ENCODE measurements at places on chromosomes 4 and X.

GRCh38 chr4:189792924-189793618 is 147.6 kb upstream of the FRG1 start:
- DNase-seq = peak; percentile 38

DNA sequence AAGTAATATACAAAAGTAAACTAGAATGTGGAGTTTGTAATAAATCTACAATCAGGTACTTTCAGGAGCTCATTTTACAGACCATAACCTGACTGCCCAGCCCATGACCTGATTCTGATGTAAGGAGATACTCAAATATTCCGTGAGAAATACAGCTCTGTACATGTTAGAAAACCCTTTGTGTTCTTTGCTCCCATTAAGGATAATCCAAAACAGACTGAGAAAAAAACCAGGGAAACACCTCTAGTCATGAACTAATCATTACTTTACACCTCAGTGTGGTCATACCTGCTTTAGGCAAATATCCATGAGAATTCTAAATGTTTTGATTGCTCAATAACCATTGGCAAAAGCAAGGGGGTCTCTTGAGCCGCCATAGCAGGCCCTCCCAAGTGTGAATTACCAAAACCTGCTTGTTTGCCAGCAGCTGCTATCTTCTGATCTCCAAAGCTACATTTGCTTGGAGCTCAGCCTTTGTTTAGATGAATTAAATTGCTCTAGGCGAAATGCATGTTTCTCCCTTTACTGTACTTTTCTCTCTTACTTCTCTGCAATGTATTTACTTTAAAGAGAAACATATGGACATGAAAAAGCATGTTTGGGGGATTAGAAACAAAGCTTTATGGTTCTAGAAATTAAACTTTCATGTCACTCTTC is 79.1 kb downstream of the ANKRD50 start:
- no peak for DNase-seq

DNA sequence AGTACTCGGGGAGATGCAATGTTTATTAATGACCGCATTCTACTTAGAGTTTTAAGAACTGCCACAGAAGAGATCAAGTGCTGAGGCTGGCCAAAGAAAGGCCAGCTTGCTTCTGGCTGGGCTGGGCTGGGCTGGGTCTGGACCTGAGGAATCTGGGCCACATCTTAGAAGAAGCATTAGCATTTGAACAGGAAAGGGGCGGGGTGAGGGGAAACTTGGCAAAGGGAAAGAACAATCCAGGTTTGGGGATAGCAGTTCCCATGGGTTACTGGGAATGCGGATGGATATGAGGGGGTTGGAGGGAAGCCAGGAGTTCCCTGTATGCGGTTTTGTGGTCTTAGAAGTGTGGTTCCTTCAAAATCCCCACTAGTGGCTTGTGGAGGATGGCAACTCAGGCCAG is 83.3 kb downstream of the CLDN34 start:
- DNase-seq = no peak

- DNase-seq = no peak
These were observed 53.6 kb upstream of the PRPS1 start for GRCh38 chrX:107574711-107575110.

GRCh38 chr4:71232056-71232430 is 106.8 kb upstream of the SLC4A4 start:
- DNase-seq = no peak

DNA sequence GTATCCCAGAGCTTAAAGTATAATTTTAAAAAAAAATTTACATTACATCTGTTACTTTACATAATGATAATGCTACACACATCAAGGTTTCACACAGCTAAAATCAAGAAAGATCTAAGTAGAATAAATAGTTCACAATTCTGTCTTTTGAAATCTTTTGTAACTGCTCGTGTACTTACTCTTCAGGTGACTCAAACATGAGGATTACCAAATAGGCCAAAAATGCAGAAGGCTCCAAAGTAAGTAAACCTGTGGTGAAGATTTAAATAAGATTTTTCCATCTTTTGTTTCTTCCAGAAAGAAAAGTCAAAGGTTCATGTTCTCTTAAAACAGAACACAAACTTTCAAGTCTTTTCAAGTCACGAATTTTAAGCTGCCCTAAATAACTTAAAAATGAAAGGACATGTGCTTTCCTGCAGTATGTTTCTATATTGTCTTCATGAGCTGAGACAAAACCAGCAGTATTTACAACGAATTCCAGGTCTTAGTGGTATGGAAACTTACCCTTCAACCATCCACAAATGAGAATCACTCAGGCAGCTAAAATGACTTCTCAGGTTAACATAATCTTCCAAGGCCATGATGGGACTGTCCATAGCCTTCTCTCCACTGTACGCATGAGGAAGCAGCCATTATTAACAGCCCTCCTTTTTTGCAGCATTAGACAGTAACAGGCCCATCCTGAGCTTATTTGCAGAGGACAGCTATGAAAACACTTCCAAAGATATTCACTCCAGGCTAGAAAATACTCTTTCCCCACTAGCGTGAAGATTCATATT is 172.8 kb upstream of the EDNRA start:
- DNase-seq = no peak

DNA sequence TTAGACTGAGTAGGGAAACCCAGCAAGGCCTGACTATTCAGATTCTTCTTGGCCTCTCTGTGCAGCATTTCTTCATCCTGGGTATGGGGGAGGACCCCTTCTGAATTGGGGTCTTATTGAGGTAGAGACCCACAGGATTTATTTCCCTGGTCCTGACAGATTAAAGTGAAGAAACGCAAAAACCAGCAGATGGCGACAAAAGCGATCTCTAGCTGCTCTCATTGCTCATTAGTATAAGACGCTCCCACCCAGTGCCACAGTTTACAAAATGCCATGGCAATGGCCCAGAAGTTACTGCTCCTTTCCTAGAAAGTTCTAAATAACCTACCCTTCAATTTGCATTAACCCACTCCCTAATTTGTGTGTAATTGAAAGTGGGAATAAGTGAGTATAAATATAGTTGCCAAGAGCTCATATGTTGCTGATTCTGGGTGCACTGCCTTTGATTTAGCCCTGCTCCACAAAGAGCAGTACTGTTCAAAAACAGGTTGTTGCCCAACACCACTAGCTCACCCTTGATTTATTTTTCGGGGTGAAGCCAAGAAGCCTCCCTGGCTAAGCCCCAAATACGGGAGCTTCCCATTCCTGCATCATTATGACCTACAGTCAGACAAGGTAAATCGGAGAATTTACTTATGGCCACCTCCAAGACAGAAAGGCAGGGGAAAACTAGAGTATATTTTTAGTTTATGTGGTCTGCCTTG is 3.7 kb upstream of the BEX4 start:
- no peak for DNase-seq

GRCh38 chr4:181193131-181193930 is 1049.9 kb upstream of the TENM3 start:
- DNase-seq = no peak

DNA sequence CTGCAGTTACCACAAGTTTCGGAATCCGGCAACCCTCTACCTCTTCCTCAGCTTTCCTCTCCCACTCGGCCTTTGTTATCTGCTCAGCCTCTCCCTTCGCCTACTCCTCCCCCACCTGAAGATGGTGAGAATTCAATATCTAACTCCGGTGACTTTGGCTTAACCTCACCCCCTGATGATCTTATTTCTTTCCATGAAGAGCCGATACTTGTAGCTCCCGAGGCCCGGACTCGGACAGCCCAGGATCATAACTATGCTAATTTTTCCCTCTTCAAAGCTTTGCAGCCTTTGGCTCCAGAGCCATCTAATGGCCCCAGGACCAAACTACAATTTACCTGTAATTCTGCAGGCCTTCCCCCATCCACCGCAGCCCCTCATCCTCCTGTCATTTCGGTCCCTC is 32.0 kb upstream of the MGST2 start:
- no peak for DNase-seq

Measured in stimulated activated CD8-positive, alpha-beta memory T cell treated with anti-CD3 and anti-CD28 coated beads, Interleukin-7, amount 100 ng/mL, for 24 hours (primary cell).